Suppressor macrophage (primary cell): ENCODE measurements at places on chromosomes 7 and 10.

DNA sequence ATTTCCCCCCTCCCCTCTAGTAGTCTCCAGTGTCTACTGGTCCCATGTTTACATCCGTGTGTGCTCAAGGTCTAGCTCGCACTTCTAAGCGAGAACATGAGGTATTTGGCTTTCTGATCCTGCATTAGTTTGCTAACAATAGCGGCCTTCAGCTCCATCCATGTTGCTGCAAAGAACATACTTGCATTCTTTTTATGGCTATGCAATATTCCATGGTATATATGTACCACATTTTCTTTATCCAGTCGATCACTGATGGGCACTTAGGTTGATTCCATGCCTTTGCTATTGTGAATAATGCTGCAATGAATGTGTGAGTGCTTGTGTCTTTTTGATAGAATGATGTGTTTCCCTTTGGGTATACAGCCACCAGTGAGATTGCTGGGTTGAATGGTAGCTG, 160.6 kb downstream of the SFMBT2 start:
- DNase-seq, result no peak

DNA sequence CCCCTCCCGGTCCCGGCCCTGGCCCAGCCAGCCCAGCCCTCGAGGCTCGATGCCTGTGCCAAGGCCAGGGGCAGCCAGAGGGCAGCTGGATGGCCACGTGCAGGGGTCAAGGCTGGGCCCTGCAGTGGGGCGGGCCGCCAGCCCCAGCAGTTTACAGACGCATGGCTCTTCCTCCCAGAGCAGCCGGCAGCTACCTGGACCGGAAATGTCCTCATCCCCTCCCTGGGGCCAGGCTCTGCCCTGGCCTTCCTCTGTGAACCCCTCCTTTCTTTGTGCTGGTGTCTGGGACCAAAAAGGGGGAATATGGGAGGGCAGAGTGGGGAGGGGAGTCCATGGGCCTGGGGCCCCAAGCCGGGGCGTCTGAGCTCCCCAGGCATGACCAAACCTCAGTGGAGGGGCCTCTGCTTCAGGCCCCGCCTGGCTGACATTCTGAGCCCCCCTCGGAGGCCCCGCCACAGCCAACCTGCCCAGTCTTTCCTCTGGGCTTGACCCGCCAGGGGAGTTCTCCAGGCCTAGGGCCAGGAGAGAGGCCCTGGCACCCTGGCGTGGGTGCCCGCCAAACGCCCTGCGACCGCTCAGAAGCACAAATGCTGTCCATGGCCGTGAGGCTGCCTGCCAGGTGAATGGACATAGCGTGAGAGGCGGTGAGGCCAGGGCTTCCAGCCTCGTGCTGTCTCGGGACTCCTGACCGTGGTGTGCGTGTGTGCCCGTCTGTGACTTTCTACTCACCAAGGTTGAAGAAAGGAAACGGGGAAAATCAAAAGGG, 24.7 kb upstream of the AMZ1 start:
- DNase-seq, result no peak

- no peak for DNase-seq
Measured at GRCh38 chr7:149753375-149754233, 19.8 kb downstream of the ZNF467 start.

DNA sequence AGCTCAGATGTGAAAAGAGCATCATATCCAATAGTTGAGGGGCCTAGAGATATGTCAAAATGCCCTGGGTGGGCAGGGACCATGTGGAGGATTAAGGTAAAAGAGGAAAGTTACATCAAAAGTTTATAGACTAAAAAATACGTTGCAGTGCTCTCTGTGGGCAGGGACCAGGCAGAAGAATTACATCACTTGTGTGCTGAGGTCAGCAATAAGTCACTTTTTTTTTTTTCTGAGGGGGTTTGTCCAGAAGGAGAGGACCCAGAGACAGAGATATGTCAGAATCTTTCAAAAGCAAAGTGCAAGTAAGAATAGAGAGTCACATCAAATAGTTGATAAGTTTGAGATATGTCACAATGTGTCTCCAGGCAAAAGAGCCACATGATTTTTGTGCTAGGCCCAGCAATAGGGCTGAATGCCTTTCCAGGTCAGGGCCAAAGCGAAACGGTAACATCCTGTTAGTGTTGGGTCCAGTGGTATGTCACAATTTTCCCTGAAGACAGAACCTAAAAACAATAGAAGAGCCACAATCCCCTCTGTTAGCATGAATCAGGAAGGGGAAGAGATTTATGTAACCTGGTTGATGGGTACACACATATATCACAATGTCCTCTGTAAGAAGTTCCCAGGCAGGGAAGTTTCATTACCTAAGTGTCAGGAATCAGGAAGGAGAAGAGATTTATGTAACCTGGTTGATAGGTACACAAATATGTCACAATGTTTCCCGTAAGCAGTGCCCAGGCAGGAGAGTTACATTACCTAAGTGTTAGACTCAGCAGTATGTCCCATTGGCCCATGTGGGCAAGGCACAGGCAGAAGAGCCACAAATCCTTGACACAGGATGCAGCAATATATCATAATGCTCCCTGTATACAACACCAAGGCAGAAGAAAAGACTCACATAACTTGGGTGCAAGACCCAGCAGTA, 28.1 kb upstream of the ZNF107 start:
- no peak for DNase-seq

DNA sequence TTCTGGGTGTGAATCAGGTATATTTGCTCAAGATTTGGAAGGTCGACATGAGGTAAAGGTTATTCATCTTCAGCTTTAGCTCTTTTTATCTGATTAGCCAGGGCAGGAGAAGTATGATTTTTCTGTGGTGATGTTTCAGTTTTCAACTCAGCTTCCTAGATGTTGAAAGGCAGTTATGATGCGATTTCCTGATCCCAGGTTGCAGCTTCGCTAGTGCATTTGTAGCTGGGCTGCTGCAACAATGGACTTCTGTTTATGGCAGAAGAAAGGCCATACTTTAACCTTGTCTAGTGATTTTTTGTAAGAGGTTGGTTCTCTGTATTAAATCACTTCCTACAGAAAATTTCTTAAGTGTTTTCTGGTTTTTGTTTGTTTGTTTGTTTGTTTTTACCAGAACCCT, 619.3 kb downstream of the AUTS2 start:
- DNase-seq, result peak; percentile 44

DNA sequence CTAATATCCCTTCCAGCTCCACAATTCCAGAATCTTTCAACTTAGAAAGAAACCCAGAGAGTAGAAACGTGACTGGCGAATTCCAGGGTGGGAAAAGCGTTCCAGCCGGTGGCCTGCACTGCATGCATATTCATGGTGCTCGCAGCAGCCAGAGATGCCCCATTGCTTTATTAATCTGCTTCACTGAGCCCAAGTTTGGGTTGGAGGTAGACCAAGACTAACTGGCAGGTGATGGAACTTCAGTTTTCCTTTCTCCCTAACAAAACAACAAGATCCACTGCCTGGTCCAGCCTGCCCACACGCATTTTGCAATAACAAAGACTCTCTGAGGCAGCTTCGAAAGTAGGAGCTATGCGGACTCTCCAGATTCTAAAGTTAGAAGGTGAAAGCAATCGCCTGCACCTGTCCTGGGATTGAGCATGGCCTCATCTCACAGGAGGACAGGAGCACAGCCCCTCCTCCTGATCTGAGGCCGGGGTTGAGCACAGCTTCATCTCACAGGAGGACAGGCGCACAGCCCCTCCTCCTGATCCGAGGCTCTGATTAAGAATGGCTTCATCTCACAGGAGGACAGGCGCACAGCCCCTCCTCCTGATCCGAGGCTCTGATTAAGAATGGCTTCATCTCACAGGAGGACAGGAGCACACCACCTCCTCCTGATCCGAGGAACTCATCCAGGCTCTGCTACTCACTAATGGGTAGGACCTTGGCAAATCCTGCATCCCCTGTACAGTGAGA, 127.8 kb upstream of the LANCL2 start:
- DNase-seq, result no peak

- DNase-seq, result peak; percentile 59
Measured at GRCh38 chr7:101859411-101860106, 42.1 kb downstream of the CUX1 start.

GRCh38 chr7:85030893-85031292, 156.0 kb downstream of the SEMA3D start:
- peak; percentile 2 for DNase-seq

- DNase-seq, result no peak
Measured at GRCh38 chr10:1229116-1229515, 172.9 kb downstream of the WDR37 start.

GRCh38 chr7:44068054-44068453, 2.7 kb upstream of the PGAM2 start:
- no peak for DNase-seq

GRCh38 chr7:150972023-150972468, 6.1 kb downstream of the KCNH2 start:
- DNase-seq, result no peak

GRCh38 chr7:40784176-40784575, 649.4 kb downstream of the SUGCT start:
- DNase-seq, result no peak

DNA sequence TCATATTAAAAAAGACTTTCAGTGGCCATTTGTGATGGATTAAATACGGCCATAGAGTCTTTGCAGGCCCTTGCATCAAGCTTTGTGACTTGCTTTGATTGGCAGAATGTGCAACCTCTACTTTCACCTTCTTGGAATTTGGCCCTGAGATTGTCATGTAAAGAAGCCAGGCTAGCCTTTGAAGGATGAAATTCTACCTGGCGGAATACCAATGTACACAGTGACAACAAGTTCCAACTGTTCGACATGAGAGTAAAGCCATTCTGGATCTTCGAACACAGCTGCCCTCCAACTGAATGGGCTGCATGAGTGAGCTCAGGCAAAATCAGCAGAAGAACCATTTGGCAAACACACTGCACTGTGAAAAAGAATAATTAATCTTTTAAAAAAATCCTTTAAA, 321.3 kb downstream of the PHF14 start:
- no peak for DNase-seq

DNA sequence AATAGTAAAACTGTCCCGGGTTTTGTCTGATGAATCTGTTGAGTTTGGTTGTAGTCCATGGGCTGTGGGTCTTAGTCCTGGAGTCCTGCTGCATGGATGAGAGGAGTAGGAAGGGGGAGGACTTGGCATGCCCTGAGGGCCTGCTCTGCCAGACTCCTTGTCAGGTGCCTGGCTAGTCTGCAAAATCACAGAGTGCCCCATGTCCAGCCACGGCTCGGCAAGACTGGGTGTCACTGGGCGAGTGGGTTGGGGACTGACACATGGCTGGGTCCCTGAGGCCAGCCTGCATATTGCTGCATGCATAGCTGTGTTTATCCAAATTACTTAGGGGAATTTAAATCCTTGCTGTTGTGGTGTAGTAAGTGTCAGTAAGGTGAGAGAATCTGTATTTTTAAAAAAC, 9.7 kb downstream of the MINDY4 start:
- no peak for DNase-seq

GRCh38 chr7:68783684-68784083, 814.6 kb upstream of the AUTS2 start:
- no peak for DNase-seq

GRCh38 chr7:28618383-28618782, 206.1 kb downstream of the CREB5 start:
- DNase-seq, result no peak

GRCh38 chr7:48959676-48960075, 35.3 kb downstream of the CDC14C start:
- no peak for DNase-seq

GRCh38 chr7:103915680-103916357, 73.6 kb downstream of the RELN start:
- no peak for DNase-seq

GRCh38 chr7:132603220-132603833, 27.1 kb upstream of the PLXNA4 start:
- no peak for DNase-seq
